Astrocyte of the hippocampus (primary cell): ENCODE measurements at places on chromosomes 7 and 10.

DNA sequence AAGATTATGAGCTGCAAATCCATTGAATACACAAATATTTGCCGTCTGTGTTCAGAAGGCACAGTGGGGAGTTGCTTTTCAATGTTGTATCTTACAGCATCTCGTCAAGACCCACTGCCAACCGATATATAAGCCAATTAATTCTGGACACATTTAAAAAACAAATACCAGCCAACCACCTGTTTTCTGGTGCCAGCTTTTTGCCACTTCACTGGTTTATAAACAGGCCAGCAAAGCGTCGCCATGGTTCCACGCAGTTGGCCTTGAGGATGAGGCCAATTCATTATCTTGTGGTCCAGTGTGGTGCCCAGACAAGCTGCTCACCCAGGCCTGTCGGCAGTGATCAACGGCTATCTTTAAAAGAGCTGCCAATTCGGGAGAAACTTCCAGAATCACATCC lies 321.0 kb downstream of the TCERG1L start:
- DNase-seq, result no peak

GRCh38 chr10:118873091-118873737 lies 118.4 kb upstream of the CACUL1 start:
- peak; percentile 68 for DNase-seq

- DNase-seq, result no peak
Observed at GRCh38 chr10:19347621-19348020, 299.0 kb downstream of the MALRD1 start.

GRCh38 chr7:48365010-48365409 lies 193.8 kb downstream of the ABCA13 start:
- DNase-seq, result peak; percentile 29

GRCh38 chr10:43574001-43574892 lies at the start of gene ZNF239:
Gene ZNF239 (minus strand): TSS chr10:43574616. CDS start chr10:43558079, 16,537 bp downstream.
- DNase-seq, result peak; percentile 95

GRCh38 chr7:128710481-128710880 lies 28.7 kb upstream of the CALU start:
- no peak for DNase-seq
